ENCODE measurements at places on chromosomes 3 and 15.

DNA sequence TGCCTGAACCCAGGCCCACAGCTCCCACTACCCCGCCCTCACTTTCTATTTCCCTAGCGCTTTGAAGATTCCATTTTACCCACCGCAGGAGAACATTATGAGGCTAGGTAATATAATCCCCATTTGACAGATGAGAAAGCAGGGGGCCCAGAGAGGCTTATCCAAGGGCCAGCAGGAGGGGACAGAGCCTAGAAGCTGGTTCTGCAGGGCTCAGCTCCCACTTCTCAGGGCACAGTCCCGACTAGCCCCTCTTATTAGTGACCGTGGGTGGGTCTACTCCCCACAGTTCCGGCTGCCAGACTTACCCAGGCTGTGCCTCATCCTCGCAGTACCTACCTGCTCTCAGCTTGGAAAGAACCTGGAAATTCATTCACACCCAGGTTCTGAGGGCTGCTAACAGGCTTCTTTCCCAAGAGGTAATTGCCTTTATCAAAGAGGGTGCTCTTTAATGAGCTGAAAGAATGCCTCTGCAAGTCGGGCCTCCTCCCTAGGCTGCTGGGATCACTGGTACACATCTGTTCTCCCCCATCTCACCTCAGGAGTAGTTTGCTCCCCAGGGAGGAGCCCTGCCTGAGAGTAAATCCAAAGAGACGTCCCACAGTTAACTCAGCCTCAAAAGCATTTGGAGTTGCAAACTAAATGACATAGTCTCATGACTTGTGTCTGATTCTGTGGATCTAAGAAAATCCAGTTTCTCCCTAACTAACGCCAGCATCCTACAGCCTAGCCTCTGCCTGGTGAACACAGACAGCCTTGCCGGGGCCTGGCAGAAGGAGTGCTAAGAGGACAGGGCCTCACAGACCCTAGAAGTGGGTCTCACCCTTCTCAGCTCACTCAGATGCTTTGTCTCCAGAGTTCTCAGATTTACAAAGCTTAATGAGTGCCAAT is 125.0 kb downstream of the CHSY1 start:
- DNase-seq, result peak; percentile 83

GRCh38 chr15:60576044-60576443 is 97.1 kb upstream of the ICE2 start:
- no peak for DNase-seq

GRCh38 chr3:187039100-187039722 is 100.1 kb downstream of the RPL39L start:
- no peak for DNase-seq

GRCh38 chr3:46892285-46893145 is 15.0 kb downstream of the PTH1R start:
- DNase-seq, result peak; percentile 22

GRCh38 chr15:84793431-84794161 is 23.6 kb upstream of the ALPK3 start:
- DNase-seq, result no peak

- DNase-seq, result no peak
Measured at GRCh38 chr3:52313188-52313773, 2.8 kb upstream of the DNAH1 start.

- DNase-seq, result no peak
Measured at GRCh38 chr3:112740835-112741234, 99.9 kb upstream of the CCDC80 start.

DNA sequence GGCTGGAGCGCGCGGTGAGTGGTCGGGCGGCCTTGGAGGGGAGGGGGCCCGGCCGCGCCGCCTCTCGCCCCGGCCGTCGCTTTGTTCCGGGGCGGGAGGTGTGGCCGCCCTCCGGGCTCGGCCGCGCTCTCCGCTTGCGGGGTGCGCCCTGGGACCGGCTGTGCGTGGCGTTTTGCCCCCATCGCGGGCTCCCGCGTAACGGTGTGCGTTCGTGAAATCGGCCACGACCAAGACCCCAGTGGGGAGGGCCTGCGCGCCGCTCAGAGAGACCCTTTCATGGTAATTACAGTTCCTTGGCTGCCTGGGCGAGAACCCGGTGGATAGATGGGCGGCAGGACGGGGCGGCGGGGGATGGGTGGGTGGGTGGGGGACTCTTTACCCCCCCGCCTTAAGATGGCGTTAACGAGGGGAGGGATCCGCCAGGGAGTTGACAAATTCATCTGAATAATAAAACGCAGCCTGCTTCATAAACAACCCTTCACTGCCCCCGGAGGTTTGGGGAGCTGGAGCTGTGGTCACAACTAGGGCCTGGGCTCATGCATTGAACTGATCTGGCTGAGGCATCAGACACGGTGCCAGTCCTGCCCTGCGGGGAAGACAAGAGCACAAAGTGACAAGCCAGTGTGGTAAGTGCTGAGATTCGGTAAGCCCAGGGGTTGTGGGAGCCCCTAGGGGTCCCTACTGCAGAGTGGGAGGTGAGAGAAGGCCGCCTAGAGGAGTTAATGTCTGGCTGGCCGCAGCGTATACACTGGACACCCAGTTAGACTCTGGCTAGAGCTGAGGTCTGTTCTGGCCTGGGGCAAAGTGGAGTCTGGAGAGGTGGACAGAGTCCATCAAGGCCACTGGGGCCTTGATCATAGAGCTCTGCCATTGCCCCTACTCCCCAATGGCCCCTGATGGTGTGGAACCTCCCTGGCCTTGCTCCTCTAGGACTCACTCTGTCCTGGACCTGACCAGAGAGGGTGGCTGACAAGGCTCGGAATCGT is 668 bp downstream of the MRAS start:
- peak; percentile 35 for DNase-seq
